ENCODE measurements at places on chromosomes 3 and 15.

DNA sequence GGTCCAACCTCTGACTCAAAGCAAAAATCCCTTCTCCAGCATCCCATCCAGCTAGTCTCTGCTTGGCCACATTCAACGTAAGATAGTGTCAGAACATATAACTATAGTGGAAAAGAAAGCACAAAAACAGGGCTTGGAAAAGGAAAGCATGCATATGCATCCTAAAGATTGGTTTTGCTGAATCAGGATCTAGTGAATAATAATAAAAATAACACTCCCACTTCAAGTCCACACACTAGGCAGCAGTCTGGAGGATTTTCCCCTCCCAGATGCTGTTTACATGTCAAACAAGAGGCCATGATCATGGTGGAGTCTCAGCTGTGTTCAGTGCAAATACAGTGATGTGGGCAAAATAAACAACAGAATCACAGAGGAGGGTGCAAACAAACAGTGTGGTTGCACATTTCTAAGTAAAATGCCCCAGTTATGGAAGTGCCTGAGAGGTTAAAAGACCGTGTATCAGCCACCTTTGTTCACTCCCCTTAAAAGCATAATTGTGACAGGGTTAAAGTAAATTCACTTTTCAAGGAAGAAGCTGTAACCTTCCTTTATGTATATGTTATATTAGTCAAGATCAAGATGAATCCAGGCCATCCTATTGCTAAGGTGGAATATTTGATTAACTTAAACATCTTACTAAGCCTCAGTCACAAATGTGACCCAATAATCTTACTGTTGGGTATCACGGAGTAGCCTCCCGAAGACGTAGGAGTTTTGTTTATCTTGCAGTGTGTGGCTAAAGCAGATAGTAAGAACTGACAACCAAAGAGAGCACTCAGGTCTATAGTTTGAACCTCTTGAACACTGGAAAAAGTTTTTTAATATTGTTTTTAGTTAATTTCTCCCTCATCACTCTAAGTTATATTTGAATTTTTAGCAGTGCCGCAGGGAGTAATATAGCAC lies 424.5 kb downstream of the SOX2 start:
- no peak overlapping the region for H3K27ac ChIP-seq
- DNase-seq, result no peak
- peaks cover 2% of the 10 kb centered on the region for H3K27me3 ChIP-seq
- H3K4me3 ChIP-seq, result no peak overlapping the region
- H3K4me1 ChIP-seq, result peaks cover 4% of the 10 kb centered on the region
- no peaks in the 10 kb centered on the region for H3K36me3 ChIP-seq

- DNase-seq, result no peak
- H3K27me3 ChIP-seq, result no peaks in the 10 kb centered on the region
- no peaks in the 10 kb centered on the region for H3K36me3 ChIP-seq
- H3K4me1 ChIP-seq, result no peaks in the 10 kb centered on the region
Measured at GRCh38 chr3:159806412-159806811, 182.2 kb upstream of the IL12A start.

DNA sequence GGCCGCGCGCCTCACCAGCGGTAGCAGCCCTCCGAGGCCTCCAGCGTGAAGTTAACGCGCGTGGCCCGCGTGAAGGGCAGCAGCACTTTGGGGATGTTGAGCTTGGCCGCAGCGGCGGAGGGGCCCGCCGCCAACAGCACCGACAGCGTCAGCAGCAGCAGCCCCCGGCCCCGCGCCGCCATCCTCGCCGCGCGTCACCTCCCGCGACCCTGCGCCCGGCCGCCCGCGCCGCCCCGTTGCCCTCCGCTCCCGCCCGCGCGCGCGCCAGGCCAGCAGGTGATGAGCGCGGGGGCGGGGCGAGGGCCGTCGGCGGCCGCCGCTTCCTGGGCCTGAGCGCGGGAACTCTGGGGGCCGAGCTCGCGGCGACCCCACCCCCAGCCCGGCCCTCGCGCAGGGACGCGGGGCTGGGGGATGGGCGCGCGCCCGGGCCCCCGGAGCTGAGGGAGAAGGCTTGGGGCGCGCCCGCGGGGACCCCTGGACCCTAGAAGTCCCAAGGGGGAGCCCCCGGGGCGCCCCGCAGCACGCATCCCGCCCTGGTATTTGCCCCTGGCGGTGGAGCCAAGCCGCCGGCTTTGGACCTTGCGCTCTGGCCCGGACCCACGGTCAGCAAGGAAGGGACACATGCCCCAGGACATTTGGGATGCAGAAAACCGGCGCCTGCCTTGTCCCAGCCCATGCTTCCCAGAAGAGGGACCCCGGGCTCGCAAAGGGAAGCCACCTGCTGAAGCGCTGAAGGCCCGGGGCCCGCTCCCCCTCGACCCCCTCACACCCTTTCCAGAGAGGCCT lies at the start of gene NUP210:
Gene NUP210, minus strand, starts transcription at position 278 of the 786 bp plus-strand sequence. Its CDS starts 96 bp downstream, at position 182.
- H3K27ac ChIP-seq, result peak within 1 kb of the TSS; percentile 82
- peaks cover 17% of the 10 kb centered on the region for H3K4me1 ChIP-seq
- H3K4me3 ChIP-seq, result peak within 1 kb of the TSS; percentile 85
- H3K27me3 ChIP-seq, result peaks cover 19% of the 10 kb centered on the region

- peaks cover 12% of the 10 kb centered on the region for H3K27me3 ChIP-seq
- H3K4me3 ChIP-seq, result no peak overlapping the region
- no peaks in the 10 kb centered on the region for H3K36me3 ChIP-seq
Measured at GRCh38 chr3:194854659-194855390, 169.1 kb downstream of the FAM43A start.

DNA sequence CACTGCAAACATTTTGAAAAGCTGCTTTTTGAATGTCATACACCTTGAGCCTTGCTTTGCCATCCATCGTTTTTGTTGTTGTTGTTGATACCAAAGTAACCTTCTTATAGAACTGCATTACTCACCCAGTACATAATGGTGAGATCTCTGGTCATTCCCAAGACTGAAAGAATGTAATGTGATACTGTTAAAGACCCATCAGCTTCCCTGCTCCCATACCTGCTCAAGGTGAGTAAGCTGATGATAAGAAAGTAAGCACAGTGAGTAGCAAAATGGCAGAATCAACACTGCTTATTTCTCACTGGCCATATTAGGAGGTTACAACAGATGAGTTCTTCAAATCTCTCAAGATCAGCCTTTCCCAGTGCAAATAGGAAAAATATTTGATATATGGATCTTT lies 89.8 kb downstream of the CADPS start:
- H3K27ac ChIP-seq, result no peak overlapping the region
- no peaks in the 10 kb centered on the region for H3K36me3 ChIP-seq

- no peak overlapping the region for H3K27ac ChIP-seq
- H3K4me1 ChIP-seq, result peaks cover 4% of the 10 kb centered on the region
- H3K36me3 ChIP-seq, result no peaks in the 10 kb centered on the region
Measured at GRCh38 chr15:94279736-94280135, 48.4 kb downstream of the MCTP2 start.

DNA sequence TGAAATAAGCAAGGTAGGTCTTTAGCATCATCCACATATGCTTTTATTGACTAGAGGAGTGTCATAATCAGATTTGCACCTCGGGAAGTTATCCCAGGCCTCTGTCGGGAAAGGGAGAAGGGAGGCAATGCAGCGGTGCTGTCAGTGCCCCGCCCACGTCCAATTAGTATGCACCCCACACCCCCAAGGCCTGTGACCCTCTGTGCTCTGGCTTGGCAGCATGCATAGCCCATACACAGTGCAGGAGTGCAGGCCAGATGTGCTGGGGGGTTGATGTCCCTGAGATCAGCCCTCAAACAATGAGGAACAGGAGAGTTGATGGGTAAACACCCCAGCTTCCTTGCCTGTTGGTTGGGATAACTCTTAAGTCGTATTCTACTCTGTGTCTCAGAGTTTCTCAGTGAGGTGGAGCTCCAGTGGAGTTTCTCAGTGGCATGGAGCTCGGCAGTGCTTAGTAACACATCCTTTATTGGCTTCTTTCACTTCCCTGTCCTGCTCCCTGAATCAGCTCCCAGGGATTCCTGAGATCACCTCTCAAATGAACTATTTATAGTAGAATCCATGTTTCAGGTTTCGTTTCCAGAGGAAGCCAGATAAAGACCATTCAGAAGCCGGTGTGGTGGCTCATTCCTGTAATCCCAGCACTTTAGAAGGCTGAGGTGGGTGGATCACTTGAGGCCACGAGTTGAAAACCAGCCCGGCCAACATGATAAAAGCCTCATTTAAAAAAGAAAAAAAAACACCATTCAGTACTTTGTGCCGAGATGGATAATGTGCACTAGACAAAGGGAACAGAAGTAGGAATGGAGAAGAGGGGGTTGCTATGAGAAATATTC lies 26.7 kb upstream of the NDUFB4 start:
- H3K4me1 ChIP-seq, result peaks cover 9% of the 10 kb centered on the region
- H3K27me3 ChIP-seq, result no peaks in the 10 kb centered on the region
- no peak overlapping the region for H3K4me3 ChIP-seq
- no peaks in the 10 kb centered on the region for H3K36me3 ChIP-seq
- H3K27ac ChIP-seq, result no peak overlapping the region
- DNase-seq, result no peak

- H3K36me3 ChIP-seq, result no peaks in the 10 kb centered on the region
- no peaks in the 10 kb centered on the region for H3K27me3 ChIP-seq
- H3K4me3 ChIP-seq, result no peak overlapping the region
- no peak for DNase-seq
Measured at GRCh38 chr15:25230442-25230841, 208.4 kb downstream of the UBE3A start.

GRCh38 chr15:100759698-100760356 lies 119.8 kb upstream of the ALDH1A3 start:
- H3K27me3 ChIP-seq, result peaks cover 19% of the 10 kb centered on the region
- DNase-seq, result no peak
- peaks cover 31% of the 10 kb centered on the region for H3K4me1 ChIP-seq
- peak overlapping the region; percentile 38 for H3K4me3 ChIP-seq

DNA sequence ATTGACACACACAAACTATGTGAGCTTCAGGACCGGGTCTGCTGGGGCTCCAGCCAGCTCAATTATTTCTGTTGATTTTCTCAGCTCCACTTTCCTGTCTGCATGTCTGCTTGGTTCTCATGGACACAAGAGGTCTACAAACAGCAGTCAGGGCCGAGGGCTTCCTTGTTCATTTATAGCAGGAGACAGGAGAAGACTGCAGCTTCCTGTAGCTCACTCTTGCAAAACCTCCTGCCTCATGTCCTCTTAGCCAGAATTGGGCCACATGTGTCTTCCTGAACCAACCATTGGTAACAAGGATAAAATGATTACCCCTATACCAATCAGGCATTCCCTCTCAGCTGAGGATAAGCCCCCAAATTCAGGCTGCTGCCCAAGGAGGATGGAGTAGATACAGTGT lies 182.8 kb downstream of the TLE3 start:
- peaks cover 35% of the 10 kb centered on the region for H3K27me3 ChIP-seq
- H3K27ac ChIP-seq, result no peak overlapping the region
- peaks cover 28% of the 10 kb centered on the region for H3K4me1 ChIP-seq
- DNase-seq, result no peak
- H3K4me3 ChIP-seq, result no peak overlapping the region

DNA sequence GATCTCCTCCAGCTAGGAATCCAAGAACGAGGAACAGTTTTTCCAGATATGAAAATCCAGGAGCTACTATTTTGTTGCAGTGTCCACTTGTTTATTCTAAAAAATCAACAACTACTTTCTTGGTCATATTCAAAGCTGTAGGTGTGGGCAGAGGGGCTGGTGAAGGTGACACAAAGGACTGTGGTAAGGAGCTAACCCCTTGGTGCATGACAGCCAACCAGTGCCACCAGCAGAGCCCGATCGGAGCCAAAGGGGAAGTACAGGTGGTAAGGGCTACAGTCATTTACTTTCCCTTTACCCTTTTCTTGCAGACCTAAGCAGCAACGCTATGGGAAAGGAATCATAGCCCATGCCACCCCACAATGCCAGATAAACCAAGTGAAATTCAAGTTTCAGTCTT lies 30.7 kb downstream of the PLA1A start:
- H3K27ac ChIP-seq, result no peak overlapping the region
- no peak overlapping the region for H3K4me3 ChIP-seq
- H3K27me3 ChIP-seq, result peaks cover 3% of the 10 kb centered on the region
- no peaks in the 10 kb centered on the region for H3K36me3 ChIP-seq

GRCh38 chr3:120560304-120561250 lies 35.6 kb upstream of the NDUFB4 start:
- no peaks in the 10 kb centered on the region for H3K27me3 ChIP-seq
- peak overlapping the region; percentile 65 for H3K4me3 ChIP-seq
- no peak for DNase-seq
- H3K36me3 ChIP-seq, result no peaks in the 10 kb centered on the region

DNA sequence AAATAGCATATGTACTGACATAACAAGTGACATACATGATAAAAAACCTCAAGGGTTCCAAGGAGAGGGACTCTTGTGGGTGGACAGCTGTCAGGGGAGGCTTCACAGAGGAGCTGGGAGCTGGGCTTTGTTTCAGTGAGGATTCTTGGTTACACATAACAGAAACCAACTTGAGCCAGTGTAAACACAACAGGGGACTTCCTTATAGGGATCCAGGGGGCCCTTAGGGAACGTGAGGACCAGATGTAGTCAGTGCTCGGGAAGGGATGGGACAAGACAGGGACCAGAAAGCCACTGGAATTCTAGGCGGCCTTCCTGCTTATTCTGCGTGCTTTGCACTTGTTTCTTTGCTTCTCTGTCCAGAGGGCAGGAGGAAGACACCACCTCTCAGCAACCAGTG lies 34.9 kb downstream of the SNAPC5 start:
- DNase-seq, result no peak
- peak overlapping the region; percentile 31 for H3K27ac ChIP-seq
- no peak overlapping the region for H3K4me3 ChIP-seq
- no peaks in the 10 kb centered on the region for H3K27me3 ChIP-seq

DNA sequence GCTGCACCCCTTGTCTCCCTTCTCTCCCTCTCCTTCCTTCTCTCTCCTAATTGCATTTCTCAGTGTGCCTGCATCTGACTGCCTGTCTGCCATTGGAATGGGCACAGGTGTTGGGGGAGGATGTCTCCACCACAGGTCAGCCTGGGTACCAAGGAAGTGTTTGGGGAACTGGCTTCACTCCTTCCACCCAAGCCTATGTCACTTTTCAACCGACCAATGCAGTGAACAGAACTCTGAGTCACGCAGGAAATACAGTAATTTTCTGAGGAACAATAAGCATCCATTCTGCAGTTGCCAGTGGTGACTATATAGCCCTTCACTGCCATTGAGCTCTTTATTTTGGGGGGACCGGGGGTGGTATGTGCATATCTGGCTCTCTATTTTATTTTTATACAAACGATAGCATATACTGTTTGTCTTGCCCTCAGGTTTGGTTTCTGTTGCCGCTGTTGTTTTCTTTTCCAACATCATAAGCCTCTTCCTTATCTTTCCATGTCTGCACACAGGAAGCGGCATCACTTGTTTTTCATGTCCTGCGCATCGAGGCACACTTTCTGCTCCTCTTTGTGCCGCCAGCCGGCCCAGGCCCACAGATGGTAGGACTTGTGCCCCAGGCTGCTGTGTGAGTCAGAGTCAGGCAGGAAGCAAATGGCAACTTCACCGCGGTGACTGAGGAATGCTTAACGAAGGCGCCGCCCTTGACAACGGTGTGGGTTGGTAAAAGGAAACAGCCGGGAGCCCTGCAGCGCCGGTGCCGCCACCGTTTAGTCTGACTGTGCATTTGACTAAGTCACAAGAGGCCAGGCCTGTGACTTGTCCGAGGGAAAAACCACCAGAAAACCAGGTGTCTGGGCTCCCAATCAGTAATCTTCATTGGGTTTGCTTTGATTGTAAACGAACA lies 21.1 kb upstream of the CDCP1 start:
- H3K4me1 ChIP-seq, result peaks cover 38% of the 10 kb centered on the region
- DNase-seq, result peak; percentile 86
- H3K27ac ChIP-seq, result peak overlapping the region; percentile 98
- H3K4me3 ChIP-seq, result peak overlapping the region; percentile 74
- no peaks in the 10 kb centered on the region for H3K27me3 ChIP-seq

- no peak overlapping the region for H3K4me3 ChIP-seq
- H3K27me3 ChIP-seq, result peaks cover 3% of the 10 kb centered on the region
- no peak for DNase-seq
- H3K36me3 ChIP-seq, result no peaks in the 10 kb centered on the region
Measured at GRCh38 chr3:87267953-87268645, 8.3 kb downstream of the POU1F1 start.

GRCh38 chr3:66469220-66469640 lies 31.6 kb downstream of the LRIG1 start:
- H3K4me3 ChIP-seq, result no peak overlapping the region
- DNase-seq, result no peak
- peaks cover 11% of the 10 kb centered on the region for H3K27me3 ChIP-seq
- peaks cover 50% of the 10 kb centered on the region for H3K4me1 ChIP-seq
